Uterine smooth muscle cell (primary cell): ENCODE measurements at places on chromosomes 12 and 14. TPM values are rescaled to one million over a fixed set of nuclear protein-coding genes. Genes with fewer than 3 reads are reported as not detected.

Gene KRT73
- total RNA-seq = not detected in 2 replicates

Gene KLRB1
- not detected in 2 replicates for total RNA-seq

Gene TAS2R42
- total RNA-seq = not detected in 2 replicates

Gene TAS2R14
- total RNA-seq = 2.9 and 3.6 TPM in 2 replicates

Gene CD69
- total RNA-seq = 0.11 TPM in 1 of 2 replicates, not detected in the other

Gene IQSEC3
- total RNA-seq = 0.33 and 0.75 TPM in 2 replicates

Gene HOXC12
- total RNA-seq = not detected in 2 replicates

Gene FGD4
- total RNA-seq = 2.1 and 3.1 TPM in 2 replicates

Gene GLI1
- 2.4 and 3.1 TPM in 2 replicates for total RNA-seq

Gene CLEC4D
- not detected in 2 replicates for total RNA-seq

Gene ANKS1B
- 1.2 TPM in 2 replicates for total RNA-seq

Gene SLCO1B3
- not detected in 2 replicates for total RNA-seq

Gene NPAS3
- total RNA-seq = 1.4 and 3.9 TPM in 2 replicates

Gene FOXN4
- total RNA-seq = not detected in 2 replicates

Gene TAS2R20
- total RNA-seq = 3.9 and 5.8 TPM in 2 replicates

Gene SYCP3
- total RNA-seq = under 0.01 and 0.11 TPM in 2 replicates

Gene LMO3
- total RNA-seq = 11.2 and 16.4 TPM in 2 replicates

Gene NUAK1
- 9.8 and 34.4 TPM in 2 replicates for total RNA-seq

Gene DLK1
- not detected in 2 replicates for total RNA-seq

Gene MGAT4C
- under 0.01 TPM in 1 of 2 replicates, not detected in the other for total RNA-seq

Gene ADAM20
- 1.00 and 1.1 TPM in 2 replicates for total RNA-seq

Gene LRP6
- total RNA-seq = 55.7 and 88.0 TPM in 2 replicates

Gene MSRB3
- 30.4 and 44.0 TPM in 2 replicates for total RNA-seq

Gene WNT1
- not detected in 2 replicates for total RNA-seq

Gene PTPRB
- total RNA-seq = 2.4 and 3.1 TPM in 2 replicates

Gene HSPB8
- 17.8 and 18.9 TPM in 2 replicates for total RNA-seq
